Activated naive CD4-positive, alpha-beta T cell treated with anti-CD3 and anti-CD28 coated beads, Interleukin-2, amount 50 U/mL, for 16 hours (primary cell): ENCODE measurements at places on chromosomes 1 and 21.

GRCh38 chr1:117971777-117972176 lies 42.2 kb downstream of the WDR3 start:
- DNase-seq = no peak

DNA sequence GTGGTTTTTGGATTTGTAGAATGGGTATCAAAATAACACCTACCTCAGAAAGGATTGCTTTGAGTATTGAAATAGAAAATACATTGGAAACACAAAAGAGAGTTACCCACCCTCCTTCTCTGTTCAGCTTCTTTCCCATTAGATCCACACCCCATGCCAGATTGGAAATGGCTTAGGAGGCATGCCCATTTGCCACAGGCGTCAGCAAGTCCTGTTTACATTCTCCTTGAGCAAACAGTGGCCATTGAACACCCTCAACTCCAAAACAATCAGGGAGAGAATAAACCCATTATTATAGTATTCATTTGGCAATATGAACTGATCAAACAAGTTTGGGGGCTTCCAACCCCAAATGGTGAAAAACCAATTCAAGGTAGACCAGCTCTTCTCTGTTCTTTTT lies 2.4 kb downstream of the ELAPOR1 start:
- no peak for DNase-seq

DNA sequence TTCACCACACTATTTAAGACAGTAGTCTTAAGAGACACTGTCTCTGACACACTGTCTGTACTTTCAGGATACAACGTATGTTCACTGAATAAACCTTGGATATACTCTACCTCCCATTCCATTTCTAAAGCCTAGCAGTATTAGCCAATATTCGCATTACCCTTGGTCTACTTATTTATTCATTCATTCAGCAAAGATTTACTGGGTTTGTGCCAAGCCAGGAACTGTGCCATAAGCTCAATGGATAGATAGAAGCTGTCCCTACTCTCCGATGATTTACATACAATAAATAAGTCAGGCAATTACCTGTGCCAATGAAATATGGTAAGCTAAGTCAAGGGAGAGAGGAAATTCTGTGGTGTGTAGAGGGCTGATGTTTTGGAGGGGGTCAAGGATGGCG lies 195.2 kb upstream of the RAB4A start:
- no peak for DNase-seq

GRCh38 chr1:107251839-107252238 lies 111.0 kb downstream of the NTNG1 start:
- no peak for DNase-seq

DNA sequence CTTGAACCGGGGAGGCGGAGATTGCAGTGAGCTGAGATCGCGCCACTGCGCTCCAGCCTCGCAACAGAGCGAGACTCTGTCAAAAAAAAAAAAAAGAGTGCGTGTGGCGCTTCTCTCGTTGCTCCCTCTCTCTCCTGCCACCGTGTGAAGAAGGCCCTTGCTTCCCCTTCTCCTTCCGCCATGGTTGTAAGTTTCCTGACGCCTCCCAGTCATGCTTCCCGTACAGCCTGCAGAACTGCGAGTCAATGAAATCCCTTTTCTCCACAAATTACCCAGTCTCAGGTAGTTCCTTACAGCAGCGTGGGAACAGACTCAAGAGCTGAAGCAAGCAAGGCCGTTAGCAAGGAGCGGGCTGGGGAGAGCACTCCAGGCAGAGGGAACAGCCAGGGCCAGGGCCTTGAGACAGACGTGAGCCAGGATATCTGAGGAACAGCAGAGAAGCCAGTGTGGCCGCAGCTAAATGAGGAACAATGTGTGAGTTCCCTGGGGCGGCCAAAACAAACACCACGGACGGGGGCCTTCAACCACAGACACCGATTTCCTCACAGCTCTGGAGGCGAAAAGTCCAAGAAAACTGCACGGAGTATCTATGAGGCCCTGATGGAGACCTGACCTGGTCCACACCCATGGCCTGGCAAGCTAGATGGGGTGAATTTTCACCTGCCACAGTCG lies 54.2 kb upstream of the ETS2 start:
- DNase-seq = no peak

DNA sequence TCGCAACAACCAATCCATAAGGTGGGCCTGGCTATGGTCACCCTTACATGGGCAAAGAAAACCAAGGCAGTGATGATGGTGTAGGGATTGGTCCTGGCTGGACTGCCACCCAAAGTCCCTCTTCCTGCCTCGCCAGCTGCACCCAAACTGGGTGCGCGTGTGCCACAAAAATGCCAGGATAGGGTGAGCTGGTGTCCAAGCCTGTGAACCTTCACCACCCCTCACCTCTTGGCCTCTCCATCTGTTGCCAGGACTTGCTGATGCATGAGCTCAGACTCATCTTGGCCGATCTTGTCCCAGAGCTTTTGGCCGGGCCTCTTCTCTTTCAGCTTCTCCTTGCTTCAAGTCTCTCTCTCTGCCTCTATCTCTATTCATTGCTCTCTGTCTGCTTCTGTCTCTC lies 41.8 kb downstream of the FOXD2 start:
- no peak for DNase-seq

DNA sequence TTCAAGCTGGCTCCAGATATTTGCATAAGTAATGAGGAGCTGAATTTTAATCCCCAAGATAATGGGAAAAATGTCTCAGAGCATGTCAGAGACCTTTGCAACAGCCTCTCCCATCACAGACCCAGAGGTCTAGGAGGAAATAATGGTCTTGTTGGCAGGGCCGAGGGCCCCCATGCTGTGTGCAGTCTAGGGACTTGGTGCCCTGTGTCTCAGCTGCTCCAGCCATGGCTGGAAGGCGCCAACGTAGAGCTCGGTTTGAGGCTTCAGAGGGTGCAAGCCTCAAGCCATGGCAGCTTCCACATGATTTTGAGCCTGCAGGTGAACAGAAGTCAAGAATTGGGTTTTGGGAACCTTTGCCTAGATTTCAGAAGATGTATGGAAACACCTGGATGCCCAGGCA lies 134.7 kb downstream of the LYPLAL1 start:
- DNase-seq = no peak

DNA sequence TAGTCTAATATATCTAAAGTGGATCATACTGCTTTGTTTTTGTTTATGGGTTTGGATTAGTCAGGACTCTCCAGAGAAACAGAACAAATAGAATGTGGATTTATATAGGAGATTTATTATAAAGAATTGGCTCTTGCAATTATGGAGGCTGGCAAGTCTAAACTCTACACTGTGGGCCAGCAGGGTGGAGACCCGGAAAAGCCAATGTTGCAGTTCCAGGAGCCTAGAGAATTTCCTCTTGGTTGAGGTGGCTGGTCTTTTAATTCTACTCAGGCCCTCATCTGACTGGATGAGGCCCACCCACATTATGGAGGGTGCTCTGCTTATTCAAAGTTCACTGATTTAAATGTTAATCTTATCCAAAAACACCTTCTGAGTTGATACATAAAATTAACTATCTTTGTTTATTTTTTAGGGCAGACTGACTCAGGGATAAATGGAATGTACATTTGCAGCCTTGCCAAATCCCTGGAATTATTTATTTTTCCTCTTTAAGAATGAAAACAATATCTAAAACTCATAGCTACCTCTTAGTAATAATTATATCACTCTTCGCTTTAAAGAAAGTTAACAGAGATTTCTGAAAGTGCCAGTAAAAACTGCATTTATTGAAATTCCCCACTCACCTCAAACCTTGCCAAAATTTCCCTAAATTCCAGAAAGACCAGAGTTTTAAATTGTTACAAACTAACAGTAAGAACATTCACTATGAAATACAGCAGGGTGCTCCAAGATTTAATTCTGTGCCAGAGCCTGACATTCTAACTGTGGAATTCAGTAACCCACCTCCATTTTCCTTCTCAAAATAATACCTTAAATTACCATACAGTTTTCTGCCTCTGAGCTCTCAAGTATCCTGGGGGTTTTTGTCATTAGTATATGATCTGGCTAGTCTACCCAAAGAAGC lies 36.6 kb upstream of the SSX2IP start:
- no peak for DNase-seq

GRCh38 chr1:64110924-64111777 lies 92.3 kb upstream of the UBE2U start:
- no peak for DNase-seq

DNA sequence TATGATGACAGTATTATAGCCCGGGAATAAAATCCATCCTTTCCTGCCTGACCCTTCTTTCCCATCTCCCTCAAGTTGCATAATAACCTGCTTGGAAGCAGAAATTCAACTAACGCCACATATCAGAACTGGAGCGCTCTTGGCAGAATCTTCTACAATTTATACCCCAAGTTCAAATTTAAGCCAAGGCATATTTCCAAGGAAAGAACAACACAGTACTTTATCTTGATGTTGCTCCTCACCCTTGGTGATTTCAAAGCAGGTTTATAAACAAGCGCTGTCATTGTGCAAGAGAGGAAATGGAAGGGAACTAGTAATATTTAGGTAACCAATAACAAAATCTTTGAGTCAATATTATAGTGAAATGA lies 38.0 kb upstream of the PTGFRN start:
- DNase-seq = no peak
